ENCODE measurements at places on chromosomes 13 and 19.

DNA sequence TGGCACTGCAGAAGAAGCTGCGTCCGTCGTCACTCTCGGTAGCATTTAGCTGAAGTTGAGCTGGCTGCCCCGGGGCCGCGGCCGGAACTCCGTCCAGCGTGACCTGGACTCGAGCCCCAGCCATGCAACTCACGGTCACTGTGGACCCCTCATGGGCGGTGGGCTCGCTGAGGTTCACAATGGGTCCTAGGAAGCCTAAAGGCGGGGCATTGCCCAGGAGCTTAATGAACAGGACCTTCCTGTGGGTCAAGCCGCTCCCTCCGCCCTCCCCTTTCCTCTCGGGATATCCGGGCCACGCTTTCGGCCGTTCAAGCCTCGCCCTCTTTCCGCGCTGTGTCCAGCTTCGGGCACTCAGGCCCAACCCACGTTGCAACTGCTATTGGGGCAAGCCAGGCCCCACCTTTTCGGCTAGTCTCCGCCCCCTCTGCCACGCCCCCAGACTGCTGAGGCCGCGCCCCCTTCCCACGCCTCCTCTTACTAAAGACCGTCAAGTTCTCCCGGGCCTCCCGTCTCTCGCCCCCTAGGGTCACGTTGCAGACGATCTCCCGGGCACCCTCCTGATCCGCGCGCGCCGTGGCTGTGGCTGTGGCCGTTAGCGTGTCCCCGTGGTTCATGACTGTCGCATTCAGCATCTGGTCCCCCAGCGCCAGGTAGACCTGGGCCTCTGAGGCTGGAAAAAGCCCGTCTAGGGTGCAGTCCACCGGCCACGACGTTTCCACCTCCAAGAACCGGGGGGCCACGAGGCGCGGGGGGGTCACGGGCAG is 1.4 kb upstream of the RAVER1 start:
- peak; percentile 5 for DNase-seq

GRCh38 chr19:888581-889385 is 4.2 kb downstream of the MED16 start:
- DNase-seq = no peak

DNA sequence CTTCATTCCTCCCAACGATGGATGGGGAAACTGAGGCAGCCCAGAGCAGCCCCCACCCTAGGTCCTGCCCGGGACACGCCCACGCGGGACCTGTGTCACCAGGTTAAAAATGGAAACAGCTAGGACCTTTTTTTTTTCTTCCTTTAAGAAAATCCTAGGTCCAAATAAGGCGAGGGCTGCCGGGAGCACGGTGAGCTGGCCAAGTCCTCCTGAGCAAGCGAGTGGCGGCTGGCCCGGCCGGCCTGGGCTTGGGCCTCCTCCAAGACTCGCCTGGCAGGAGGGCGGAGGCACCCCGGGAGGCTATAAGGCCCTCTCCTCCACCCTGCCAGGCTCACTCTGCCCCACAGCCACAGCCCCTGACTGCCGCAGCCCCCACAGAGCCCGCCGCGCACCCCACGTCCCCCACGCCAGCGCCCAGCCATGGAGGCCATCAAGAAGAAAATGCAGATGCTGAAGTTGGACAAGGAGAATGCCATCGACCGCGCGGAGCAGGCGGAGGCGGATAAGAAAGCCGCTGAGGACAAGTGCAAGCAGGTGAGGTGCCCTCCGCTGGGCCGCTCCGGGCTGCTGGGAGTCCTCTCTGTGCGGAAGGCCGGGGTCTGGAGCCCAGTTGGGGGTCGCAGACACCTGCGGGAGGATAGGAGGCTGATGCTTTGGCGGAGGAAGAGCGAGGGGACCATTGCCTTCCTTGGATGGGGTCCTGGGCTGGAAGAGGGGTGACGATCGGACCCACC is 8.9 kb upstream of the TPM4 start:
- DNase-seq = no peak

DNA sequence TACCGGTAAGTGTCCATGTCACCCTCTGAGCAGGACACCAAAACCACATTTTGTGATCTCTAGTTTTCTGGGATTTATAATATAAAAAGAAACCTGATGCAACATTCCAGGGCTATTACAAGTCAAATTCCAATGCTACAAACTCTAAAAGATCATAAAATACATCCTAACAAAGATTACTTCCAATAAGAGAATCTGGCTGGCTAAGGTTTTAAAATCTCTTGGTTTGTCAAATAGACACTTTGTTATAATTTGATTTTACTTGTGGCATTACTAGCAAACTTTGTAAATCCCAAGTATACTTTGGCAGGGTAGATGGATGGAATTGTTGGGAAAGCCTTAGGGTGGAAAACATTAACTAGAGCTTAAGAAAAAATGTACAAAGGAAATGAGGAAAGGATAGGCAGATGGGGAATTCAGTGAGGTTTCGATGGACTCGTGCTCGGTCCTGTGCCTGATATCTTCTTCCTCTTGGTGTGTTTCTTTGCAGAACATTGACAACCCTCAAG is 74.0 kb upstream of the POMP start:
- DNase-seq = no peak

GRCh38 chr19:2271234-2272103 is 10.5 kb downstream of the PEAK3 start:
- DNase-seq = no peak

- DNase-seq = no peak
Measured at GRCh38 chr13:45695198-45695730, 6.9 kb upstream of the CBY2 start.

DNA sequence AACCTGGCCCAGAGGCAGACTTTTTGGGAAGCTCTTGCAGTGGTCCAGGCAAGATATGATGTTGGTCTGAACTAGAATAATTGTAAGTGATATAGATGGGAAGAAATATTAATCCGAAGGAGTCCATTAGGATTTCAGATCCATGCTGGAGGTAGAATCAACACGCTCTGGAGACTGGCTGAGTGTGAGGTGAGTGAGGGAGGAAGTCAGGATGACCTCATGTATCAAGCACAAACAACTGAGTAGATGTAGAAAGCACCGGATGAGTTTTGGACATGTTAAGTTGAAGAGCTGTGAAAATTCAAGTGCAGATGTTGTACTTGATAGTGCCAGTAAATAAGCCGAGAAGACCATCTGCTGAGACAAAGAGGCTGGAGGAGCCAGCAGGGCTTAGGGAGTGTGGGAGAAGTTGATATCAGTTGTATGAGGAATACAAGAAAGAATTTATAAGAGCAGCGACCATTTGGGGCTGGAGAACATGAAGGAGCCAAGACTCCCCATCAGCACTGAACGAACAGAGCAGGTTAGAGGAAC is 5.3 kb upstream of the CNMD start:
- no peak for DNase-seq

GRCh38 chr13:106295971-106296370 is 239.5 kb downstream of the EFNB2 start:
- no peak for DNase-seq

GRCh38 chr13:78600280-78600883 is 3.0 kb downstream of the POU4F1 start:
- no peak for DNase-seq

GRCh38 chr13:109548374-109548773 is 238.0 kb downstream of the IRS2 start:
- DNase-seq = no peak

- no peak for DNase-seq
Measured at GRCh38 chr13:99356262-99357091, 49.3 kb upstream of the GPR183 start.

DNA sequence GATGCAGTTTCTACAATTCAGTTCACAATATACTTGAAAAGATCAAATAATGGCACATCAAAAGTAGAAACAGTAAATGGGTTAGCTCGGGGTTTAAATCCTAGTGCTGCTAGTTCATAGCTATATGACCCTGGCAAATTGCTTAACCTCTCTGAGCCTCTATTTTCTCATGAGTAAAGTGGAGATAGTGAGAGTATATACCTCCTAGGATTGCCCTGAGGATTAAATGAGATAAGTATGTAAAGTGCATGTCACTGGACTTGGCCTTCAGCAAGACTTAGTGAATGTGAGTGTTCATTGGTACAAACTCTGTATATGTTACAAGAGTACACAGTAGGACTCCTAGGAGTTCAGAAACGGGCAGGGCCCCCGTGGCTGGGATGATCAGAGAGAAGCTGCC is 248.3 kb downstream of the DLEU7 start:
- DNase-seq = no peak

- no peak for DNase-seq
Measured at GRCh38 chr19:50384685-50385535, 763 bp downstream of the POLD1 start.

- no peak for DNase-seq
Measured at GRCh38 chr19:29528946-29529645, 3.3 kb downstream of the VSTM2B start.

DNA sequence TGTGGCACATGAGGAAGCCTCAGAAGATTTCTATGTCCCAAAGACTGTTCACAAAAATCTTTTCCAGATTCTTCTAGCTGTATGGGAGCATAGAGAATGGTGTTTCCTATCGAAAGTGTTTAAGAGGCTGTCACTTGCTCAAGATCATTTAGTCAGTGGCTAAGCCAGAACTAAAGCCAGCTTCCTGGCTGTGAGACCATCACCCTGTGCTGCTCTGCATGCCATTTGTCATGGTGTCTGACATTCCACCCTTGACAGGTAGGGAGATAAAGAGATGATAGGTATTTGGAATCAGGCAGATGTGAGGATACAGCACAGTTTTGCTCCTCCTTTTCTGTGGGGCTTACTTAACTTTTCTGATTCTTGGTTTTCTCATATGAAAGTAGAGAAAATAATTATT is 177.3 kb downstream of the DNAJC15 start:
- no peak for DNase-seq
